ENCODE measurements at places on chromosomes 4 and X.

DNA sequence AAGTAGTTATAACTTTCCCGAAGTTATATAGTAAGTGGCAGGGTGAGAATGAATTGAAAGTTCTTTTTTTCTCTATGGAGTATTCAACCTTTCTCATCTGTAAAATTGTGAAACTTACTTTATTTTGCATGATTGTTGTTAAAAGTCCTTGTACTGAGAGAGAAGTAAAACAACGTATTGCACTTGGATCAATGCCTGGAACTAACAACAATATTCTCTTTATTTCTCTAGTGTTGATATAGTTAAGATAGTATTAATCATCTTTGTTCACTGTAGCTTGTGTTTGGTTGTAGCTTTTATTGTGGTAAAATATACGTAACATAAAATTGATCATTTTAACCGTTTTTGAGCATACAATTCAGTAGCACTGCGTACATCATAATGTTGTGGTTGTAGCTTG, 48.7 kb downstream of the STIM2 start:
- no peaks in the 10 kb centered on the region for H3K27me3 ChIP-seq
- H3K27ac ChIP-seq = no peak overlapping the region
- no peak for DNase-seq
- no peak overlapping the region for H3K4me3 ChIP-seq
- no peaks in the 10 kb centered on the region for H3K36me3 ChIP-seq
- H3K4me1 ChIP-seq = peaks cover 21% of the 10 kb centered on the region

GRCh38 chr4:187166886-187167512, 443.3 kb upstream of the FAT1 start:
- H3K27ac ChIP-seq = no peak overlapping the region
- no peak overlapping the region for H3K4me3 ChIP-seq
- H3K4me1 ChIP-seq = no peaks in the 10 kb centered on the region

DNA sequence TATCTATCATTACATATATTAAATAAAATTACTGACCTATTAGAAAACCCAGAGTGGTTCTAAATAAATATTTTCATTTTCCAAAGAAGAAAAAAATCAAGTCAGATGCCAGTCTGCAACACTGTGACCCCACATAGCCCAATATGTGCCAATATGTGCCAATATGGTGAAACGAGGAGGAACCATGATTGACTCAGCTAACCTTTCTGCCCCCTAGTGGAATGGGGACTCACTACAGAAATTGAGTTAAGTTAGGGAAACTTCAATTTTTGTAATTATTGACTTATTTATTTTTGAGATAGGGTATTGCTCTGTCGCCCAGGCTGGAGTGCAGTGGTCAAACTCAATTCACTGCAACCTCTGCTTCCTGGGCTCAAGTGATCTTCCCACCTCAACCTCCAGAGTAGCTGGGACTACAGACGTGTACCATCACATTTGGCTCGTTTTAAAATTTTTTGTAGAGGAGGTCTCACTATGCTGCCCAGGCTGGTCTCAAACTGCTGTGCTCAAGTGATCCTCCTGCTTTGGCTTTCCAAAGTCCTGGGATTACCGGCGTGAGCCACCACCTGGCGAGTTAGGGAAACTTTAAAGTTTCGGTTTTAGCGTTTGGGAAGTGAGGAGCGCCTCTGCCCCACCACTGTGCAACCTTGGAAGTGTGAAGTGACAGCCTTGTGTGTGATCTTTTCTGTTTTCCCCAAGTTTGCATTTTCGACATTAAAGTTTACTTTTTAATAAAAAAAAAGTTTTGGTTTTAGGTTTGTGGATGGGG, 116.8 kb upstream of the SHISA3 start:
- H3K27ac ChIP-seq = no peak overlapping the region
- no peak for DNase-seq
- H3K27me3 ChIP-seq = no peaks in the 10 kb centered on the region
- no peaks in the 10 kb centered on the region for H3K36me3 ChIP-seq
- H3K4me1 ChIP-seq = no peaks in the 10 kb centered on the region
- H3K4me3 ChIP-seq = no peak overlapping the region

DNA sequence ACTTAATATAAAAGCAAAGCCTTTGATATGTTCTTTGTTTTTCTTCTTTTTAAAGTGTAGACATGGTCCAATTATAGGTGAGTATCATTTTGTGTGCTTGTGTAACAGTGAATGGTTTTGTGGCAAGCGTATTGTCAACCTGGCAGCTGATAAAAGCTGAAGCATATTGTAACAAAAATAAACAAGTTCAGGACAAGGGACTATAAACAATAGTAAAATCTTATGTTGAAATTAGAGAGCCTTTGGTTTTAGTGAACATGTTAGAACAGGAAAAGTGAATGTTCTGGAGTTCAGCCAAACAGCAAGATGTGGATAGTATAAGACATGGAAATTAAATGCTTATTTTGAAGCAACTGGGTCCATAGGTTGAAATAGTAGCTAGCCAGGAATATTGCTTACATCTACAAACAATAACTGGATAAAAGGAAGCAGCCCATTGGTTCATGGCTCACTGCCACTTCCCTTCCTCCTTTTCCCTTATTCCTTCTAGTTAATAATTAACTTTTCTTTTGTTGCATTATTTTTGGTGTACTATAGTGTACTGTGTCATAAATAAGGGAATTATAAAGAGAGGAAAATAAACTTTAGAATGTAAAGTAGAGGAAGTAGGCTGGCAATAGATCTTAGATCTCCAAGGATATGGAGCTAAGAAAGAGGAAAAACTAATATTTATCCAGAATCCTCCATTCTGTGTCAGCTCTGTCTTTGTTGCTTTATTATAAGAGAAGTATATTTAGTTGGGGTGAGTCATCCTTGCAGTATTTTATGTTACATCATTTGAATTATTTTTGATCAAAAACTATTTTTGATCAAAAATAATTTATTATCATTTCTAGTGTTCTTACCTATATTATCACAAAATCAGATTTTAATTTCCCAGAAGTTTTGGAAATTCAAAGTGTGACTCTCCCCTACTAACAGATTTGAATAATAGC, 65.6 kb downstream of the MRPL1 start:
- DNase-seq = no peak
- H3K27ac ChIP-seq = no peak overlapping the region
- H3K27me3 ChIP-seq = no peaks in the 10 kb centered on the region
- H3K4me1 ChIP-seq = no peaks in the 10 kb centered on the region
- H3K36me3 ChIP-seq = no peaks in the 10 kb centered on the region
- no peak overlapping the region for H3K4me3 ChIP-seq

- no peak for DNase-seq
- H3K36me3 ChIP-seq = no peaks in the 10 kb centered on the region
- peaks cover 62% of the 10 kb centered on the region for H3K4me1 ChIP-seq
- H3K27me3 ChIP-seq = no peaks in the 10 kb centered on the region
- peak overlapping the region; percentile 41 for H3K27ac ChIP-seq
These were observed 88.7 kb downstream of the PDLIM5 start for GRCh38 chr4:94540476-94540875.

- no peak for DNase-seq
- no peaks in the 10 kb centered on the region for H3K4me1 ChIP-seq
- no peaks in the 10 kb centered on the region for H3K36me3 ChIP-seq
- no peak overlapping the region for H3K4me3 ChIP-seq
- no peak overlapping the region for H3K27ac ChIP-seq
These were observed 6.2 kb upstream of the CSF2RA start for GRCh38 chrX:1262369-1262768.

- H3K4me3 ChIP-seq = no peak overlapping the region
- H3K27ac ChIP-seq = no peak overlapping the region
- H3K36me3 ChIP-seq = no peaks in the 10 kb centered on the region
These were observed 1102.0 kb downstream of the C4orf33 start for GRCh38 chr4:130197946-130198345.

DNA sequence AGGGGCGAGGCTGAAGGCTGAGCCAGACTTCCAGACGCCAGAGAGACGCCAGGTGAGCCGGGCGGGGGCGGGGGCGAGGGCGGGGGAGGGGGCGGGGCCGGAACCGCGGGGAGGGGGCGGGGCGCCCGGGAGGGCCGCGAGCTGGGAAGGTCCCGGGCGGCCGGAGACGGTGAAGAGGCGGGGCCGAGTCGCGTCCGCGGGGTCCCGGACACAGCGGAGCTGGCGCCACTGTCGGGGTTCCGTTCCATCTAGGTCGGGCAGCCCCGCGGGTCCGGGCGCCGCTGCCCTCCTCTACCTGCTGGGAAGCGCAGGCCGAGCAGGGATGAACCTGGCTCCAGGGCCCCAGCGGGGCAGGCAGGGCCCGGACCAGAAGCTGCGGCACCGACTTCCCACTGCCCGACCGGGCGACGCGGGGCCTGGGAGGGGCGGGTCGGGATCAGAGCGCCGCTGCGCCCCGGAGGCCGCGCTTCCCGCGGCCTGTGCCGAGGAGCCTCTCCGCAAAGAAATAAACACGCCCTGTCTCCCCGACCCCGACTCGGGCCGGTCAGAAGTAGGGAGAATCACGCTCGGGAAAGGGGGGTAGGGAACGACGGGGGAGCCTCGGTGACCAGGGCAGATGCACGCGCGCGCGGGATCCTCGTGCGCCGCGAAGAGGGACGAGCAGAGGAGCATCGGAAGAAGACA, 10.6 kb downstream of the HMX1 start:
- no peak overlapping the region for H3K27ac ChIP-seq
- H3K36me3 ChIP-seq = no peaks in the 10 kb centered on the region
- peak overlapping the region; percentile 6 for H3K4me3 ChIP-seq
- H3K27me3 ChIP-seq = peaks cover 98% of the 10 kb centered on the region
- H3K4me1 ChIP-seq = peaks cover 19% of the 10 kb centered on the region

DNA sequence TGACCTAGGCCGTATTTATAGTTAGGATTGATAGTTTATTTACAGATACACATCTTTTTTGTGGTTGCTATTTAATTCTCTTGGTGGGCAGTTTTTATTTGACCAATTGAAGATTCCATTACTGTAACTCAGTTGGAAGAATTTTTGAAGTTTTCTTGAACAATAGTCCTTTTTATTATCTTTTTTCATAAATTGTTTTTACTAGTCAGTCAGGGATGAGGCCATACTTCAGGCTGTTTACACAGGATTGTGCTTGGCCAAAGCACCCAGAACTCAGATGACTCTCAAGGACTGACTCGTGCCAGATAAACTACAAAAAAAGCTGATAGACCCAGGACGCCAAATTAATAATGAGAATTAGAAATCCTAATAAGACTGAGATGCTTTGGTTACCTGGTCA, 7.0 kb downstream of the HERC3 start:
- no peak overlapping the region for H3K4me3 ChIP-seq
- H3K27me3 ChIP-seq = no peaks in the 10 kb centered on the region

DNA sequence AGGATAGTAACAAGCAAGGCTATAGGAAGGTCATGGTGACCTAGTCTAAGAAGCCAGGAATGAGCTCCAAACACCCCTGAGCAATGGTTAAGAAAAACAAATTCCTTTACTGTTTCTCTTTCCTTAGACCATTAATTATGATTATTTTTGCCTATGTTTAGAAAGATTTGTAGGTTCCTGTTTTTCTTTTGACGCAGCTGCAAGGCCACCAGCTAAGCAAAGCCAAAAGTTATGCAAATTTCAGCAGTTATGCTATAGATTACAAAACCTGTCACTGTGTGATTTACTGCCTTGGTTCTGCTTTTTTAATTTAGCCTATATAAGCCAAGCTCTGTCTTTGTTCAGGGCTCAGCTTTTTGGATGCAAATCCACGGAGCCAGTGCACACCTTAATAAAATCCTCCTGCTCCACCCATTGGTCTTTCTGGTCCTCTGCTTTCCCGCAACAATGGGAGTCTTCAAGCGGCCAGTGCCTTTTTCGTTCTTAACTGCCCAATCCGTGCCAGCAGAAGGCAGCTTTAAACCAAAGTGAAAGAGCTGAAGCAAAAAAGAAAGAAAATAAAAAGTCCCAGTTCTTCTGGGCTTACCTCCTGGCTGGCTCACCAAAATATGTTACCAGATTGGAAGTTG, 1.4 kb upstream of the CEP135 start:
- peak overlapping the region; percentile 88 for H3K4me3 ChIP-seq
- no peaks in the 10 kb centered on the region for H3K27me3 ChIP-seq
- no peak for DNase-seq
- H3K4me1 ChIP-seq = peaks cover 17% of the 10 kb centered on the region
- no peaks in the 10 kb centered on the region for H3K36me3 ChIP-seq

All from heart left ventricle (tissue), 16 donors.